ENCODE measurements at places on chromosomes 11 and 22. TPM values are rescaled to one million over a fixed set of nuclear protein-coding genes. Genes with fewer than 3 reads are reported as not detected.

DNA sequence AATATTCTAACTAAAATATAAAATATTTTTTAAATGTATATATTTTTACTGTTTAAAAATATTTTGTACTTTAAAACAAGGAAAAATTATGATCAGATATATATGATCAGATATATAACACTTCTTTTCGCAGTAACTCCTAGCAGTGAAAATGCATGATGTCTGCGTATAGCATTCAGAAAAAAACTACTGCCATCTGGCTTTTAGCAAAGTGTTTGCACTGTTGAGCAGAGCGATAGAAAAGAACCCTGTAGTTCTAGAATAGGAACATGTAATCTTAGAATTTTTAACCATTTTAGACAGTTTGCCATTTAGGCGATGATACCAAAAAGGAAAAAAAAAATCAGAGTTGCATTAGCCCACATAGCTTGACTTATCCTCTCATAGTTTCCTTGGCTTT, 370.4 kb upstream of the ANO3 start:
- no peak for DNase-seq

- no peak for DNase-seq
Observed at GRCh38 chr11:123408619-123409455, 21.2 kb upstream of the GRAMD1B start.

GRCh38 chr11:3137486-3138177, 27.5 kb downstream of the OSBPL5 start:
- peak; percentile 66 for DNase-seq

DNA sequence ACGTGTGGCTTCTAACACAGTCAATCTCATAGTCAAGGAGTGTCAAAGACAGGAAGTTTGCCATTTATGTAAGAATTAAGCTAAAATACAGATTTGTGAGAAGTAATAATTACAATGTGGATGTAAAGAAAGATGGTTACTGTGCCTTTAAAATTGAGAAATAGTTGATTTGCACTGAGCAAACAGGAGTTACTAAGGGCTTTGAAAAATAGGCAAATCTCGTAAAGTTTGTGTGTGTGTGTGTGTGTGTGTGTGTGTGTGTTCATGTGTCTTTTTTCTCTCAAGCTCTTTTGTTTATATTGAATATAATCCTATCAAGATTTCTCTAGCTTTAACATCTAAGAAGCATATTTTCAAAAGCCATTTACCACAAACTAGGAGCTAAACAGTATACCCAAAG, 2284.5 kb downstream of the LRRC4C start:
- DNase-seq = no peak

DNA sequence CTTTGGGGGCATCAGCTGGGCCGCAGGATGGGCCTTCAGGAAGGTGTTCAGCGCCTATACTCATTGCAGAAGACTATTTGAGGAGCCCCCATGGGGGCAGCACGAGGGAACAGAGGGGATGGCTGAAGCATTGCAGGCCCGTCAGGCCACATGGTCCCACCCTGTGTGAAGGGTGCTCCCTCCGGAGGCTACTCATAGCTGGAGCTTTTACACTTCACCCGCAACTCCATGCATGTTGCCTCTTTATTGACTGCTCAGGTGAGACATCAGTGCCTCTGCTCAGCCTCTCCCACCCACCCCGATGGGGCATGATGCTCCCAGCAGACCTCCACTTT, 1500.9 kb downstream of the TBC1D22A start:
- peak; percentile 12 for DNase-seq

DNA sequence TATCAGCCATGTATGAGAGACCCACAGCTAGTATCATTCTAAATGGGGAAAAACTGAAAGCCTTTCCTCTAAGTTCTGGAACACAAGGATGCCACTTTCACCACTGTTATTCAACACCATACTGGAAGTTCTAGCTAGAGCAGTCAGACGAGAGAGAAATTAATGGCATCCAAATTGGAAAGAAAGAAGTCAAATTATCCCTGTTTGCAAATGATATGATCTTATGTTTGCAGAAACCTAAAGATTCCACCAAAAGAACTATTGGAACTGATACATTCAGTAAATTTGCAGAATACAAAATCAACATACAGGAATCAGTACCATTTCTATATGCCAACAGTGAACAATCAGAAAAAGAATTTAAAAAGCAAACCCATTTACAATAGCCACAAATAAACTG, 226.0 kb downstream of the TRPC6 start:
- no peak for DNase-seq

GRCh38 chr11:112226831-112227401, 688 bp downstream of the PTS start:
- no peak for DNase-seq

GRCh38 chr11:73194034-73194507, 24.0 kb upstream of the P2RY2 start:
- DNase-seq = no peak

- DNase-seq = no peak
Observed at GRCh38 chr11:94211261-94211830, 82.7 kb downstream of the PANX1 start.

DNA sequence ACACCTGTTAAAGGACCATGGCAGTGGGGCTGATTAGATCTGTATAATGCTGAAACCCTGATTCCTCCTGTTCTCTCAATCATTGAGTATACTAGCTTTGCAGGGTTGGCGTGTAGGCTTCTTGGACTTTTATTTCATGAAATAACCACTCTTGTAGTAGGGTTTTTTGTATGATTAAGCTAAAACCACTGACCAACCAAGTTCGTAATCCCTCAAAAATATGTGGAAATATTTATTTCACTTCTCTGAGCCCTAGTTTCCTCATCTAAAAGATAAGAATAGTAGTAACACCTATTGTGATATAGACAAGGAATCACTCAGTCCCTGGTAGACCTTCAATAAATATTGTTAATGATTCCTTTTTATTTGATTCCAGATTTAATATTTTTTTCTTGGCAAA, 4.2 kb downstream of the API5 start:
- no peak for DNase-seq

Gene LMO2
- 10.9 TPM for total RNA-seq

Gene WNT11
- 9.2 TPM for total RNA-seq

Gene MMP13
- total RNA-seq = not detected
